ENCODE measurements at places on chromosomes 5 and 9. TPM values are rescaled to one million over a fixed set of nuclear protein-coding genes. Genes with fewer than 3 reads are reported as not detected.

GRCh38 chr5:154937718-154938466 is at the start of gene GEMIN5:
GEMIN5 (minus strand) TSS chr5:154938211; CDS start chr5:154938133, 78 bp downstream.
- H3K36me3 ChIP-seq, result peaks cover 8% of the 10 kb centered on the region
- peak within 1 kb of the TSS; percentile 84 for H3K4me3 ChIP-seq
- DNase-seq, result peak; percentile 91

GRCh38 chr9:4600368-4600767 is 61.7 kb upstream of the PLPP6 start:
- H3K4me1 ChIP-seq, result no peaks in the 10 kb centered on the region
- H3K4me3 ChIP-seq, result no peak overlapping the region
- peaks cover 14% of the 10 kb centered on the region for H3K36me3 ChIP-seq
- no peak for DNase-seq
- no peaks in the 10 kb centered on the region for H3K27me3 ChIP-seq

DNA sequence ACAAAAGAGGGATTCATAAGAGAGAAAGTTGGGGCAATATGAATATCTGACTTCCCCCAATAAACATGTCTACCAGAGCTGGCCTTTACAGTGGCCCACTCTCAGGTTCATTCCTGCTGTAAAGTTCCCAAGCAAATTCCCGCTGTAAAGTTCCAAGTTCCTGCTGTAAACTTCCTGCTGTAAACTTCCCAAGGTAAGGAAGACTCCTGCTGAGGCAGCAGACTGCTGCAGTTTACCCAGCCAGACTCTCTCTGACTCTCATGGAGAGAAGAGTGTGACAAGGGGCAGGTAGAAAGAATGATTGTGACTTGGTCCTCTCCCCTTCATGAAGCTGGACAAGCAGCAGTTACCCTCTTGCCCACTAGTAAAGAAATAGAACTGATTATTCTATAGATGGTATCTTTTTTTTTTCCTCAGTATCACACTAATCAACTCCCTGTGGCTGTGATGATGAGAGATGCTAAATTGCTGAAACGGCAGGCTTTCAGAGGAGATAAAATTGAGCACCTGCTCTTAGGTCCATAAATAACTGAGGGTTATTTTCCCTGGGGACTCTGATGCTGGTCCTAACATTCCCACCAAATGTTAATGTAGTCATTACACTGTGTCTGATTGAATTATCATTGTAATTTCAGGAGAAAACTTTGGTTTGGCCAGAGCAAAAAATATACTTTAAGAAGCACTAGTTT is 220.4 kb downstream of the PARP8 start:
- DNase-seq, result no peak
- H3K4me1 ChIP-seq, result no peaks in the 10 kb centered on the region
- no peak overlapping the region for H3K27ac ChIP-seq
- H3K4me3 ChIP-seq, result no peak overlapping the region
- no peaks in the 10 kb centered on the region for H3K36me3 ChIP-seq

GRCh38 chr5:149073213-149073612 is 10.4 kb upstream of the SH3TC2 start:
- no peak overlapping the region for H3K27ac ChIP-seq
- H3K36me3 ChIP-seq, result no peaks in the 10 kb centered on the region
- no peak for DNase-seq

DNA sequence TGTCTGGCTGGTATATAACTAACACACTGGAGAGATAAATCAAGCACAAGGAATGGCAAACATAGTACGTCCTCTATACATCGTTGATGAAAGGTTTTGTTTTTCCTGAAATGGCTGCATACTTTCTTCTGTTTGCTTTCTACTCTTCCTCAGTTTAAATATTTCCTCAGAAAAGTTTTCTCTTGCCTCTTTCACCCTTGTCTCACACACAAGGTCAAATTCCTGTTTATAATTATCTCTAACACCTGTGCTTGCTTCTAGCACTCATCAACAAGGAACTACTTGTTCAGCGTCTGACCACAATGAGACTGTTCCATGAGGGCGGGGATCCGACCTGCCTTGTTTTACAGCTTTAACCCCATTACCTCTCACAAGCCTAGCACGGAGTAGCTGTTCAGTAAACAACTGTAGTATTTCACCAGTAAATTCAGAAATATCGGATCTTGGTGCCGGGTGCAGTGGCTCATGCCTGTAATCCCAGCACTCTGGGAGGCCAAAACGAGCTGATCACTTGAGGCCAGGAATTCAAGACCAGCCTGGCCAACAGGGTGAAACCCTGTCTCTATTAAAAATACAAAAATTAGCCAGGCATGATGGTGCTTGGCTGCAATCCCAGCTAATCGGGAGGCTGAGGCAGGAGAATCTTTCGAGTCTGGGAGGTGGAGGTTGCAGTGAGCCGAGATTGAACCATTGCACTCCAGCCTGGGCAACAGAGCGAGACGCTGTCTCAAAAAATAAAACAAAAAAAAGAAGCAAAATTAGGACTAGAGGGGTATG is 37.0 kb downstream of the NR6A1 start:
- no peak for DNase-seq
- H3K4me3 ChIP-seq, result no peak overlapping the region
- no peaks in the 10 kb centered on the region for H3K36me3 ChIP-seq

DNA sequence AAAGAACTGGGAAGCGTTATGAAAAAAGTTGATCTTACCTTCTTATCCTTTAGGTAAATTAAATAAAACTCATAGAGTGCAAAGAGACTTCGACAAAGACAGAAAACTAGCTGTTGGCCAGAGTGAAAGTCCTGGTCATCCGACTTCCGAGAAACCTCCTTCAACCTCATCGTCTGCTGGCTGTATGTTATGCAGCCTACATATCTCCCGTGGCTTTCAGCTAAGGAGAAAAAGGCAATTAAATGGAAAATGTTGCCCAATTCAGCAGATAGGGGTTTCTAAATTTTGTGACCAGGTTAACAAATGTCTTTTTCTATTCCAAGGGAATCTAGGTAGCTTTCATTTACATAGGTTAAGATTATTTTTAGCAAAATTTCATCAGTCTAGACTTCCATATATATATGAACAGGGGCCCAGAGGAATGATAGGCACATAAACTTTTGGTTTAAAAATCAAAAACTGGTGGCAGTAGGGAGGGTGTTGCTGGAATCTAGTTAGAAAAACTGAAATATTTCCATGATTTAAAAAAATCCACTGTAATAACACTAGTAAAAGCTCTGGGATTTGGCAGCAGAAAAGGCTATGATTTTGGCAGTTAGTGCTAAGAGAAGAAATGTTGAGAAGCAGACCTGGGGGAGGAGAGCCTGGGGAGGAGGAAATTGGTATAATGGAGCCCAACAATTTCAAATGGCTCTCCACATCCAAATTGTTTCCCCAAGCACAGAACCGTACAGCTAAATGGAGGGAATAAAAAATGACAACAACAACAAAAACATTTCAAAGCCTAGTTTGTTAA is 32.1 kb downstream of the RAI14 start:
- no peak for DNase-seq
- peaks cover 35% of the 10 kb centered on the region for H3K4me1 ChIP-seq
- H3K27me3 ChIP-seq, result no peaks in the 10 kb centered on the region
- no peak overlapping the region for H3K4me3 ChIP-seq
- H3K27ac ChIP-seq, result peak overlapping the region; percentile 68
- peaks cover 11% of the 10 kb centered on the region for H3K36me3 ChIP-seq

- no peaks in the 10 kb centered on the region for H3K36me3 ChIP-seq
- peak within 1 kb of the TSS; percentile 83 for H3K4me3 ChIP-seq
- H3K4me1 ChIP-seq, result peaks cover 42% of the 10 kb centered on the region
- no peaks in the 10 kb centered on the region for H3K27me3 ChIP-seq
These were observed at the start of gene PARP8 for GRCh38 chr5:50666261-50667022. PARP8 (plus strand) TSS chr5:50666637; CDS start chr5:50667096, 459 bp downstream.

- H3K27ac ChIP-seq, result peak overlapping the region; percentile 56
- DNase-seq, result no peak
These were observed 185.9 kb downstream of the ERCC6L2 start for GRCh38 chr9:96061293-96061987.

- H3K27me3 ChIP-seq, result no peaks in the 10 kb centered on the region
- H3K4me1 ChIP-seq, result peaks cover 28% of the 10 kb centered on the region
- no peaks in the 10 kb centered on the region for H3K36me3 ChIP-seq
These were observed 4.8 kb upstream of the SMU1 start for GRCh38 chr9:33081128-33081851.

DNA sequence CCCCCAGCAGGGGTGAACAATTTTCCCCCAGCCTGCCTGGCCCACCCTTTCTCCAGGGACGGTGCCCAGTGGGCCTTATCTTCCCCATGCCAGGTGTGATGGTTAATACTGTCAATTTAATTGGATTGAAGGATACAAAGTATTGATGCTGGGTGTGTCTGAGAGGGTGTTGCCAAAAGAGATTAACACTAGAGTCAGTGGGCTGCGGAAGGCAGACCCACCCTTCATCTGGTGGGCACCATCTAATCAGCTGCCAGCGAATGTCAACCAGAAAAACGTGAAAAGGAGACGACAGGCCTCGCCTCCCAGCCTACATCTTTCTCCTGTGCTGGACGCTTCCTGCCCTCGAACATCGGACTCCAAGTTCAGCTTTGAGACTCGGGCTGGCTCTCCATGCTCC is 5.6 kb upstream of the FUT7 start:
- peaks cover 32% of the 10 kb centered on the region for H3K4me1 ChIP-seq
- DNase-seq, result no peak
- no peak overlapping the region for H3K27ac ChIP-seq
- no peaks in the 10 kb centered on the region for H3K27me3 ChIP-seq
- peaks cover 19% of the 10 kb centered on the region for H3K36me3 ChIP-seq

- no peak overlapping the region for H3K27ac ChIP-seq
- no peak overlapping the region for H3K4me3 ChIP-seq
- no peaks in the 10 kb centered on the region for H3K27me3 ChIP-seq
- no peaks in the 10 kb centered on the region for H3K36me3 ChIP-seq
These were observed 15.6 kb upstream of the EPB41L4A start for GRCh38 chr5:112434641-112435040.

DNA sequence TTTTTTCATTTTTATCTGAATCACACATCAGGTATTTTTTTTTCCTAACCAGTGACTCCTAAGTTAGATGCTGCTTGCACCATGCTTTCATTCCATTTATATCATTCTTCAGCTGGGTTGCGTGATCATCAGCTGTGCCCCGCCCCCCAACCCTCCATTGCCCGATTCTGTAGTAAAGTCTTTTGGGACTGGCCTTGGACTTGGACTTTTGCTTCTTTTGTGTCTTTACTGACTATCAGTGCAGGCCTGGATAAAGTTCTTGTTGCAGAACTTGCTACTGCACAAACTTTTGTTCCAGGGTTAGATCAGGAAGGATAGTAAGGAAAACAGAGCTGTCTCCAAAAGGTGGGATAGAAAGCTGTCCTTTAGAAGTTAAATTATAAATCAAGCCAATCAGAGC is 38.5 kb downstream of the SLC22A5 start:
- H3K27ac ChIP-seq, result no peak overlapping the region
- no peaks in the 10 kb centered on the region for H3K27me3 ChIP-seq
- DNase-seq, result no peak
- no peak overlapping the region for H3K4me3 ChIP-seq
- no peaks in the 10 kb centered on the region for H3K36me3 ChIP-seq
- peaks cover 47% of the 10 kb centered on the region for H3K4me1 ChIP-seq

- peak overlapping the region; percentile 98 for H3K4me3 ChIP-seq
- peaks cover 27% of the 10 kb centered on the region for H3K27me3 ChIP-seq
- no peaks in the 10 kb centered on the region for H3K36me3 ChIP-seq
- H3K27ac ChIP-seq, result peak overlapping the region; percentile 69
- DNase-seq, result no peak
These were observed 882 bp downstream of the CERCAM start for GRCh38 chr9:128421482-128421996.

DNA sequence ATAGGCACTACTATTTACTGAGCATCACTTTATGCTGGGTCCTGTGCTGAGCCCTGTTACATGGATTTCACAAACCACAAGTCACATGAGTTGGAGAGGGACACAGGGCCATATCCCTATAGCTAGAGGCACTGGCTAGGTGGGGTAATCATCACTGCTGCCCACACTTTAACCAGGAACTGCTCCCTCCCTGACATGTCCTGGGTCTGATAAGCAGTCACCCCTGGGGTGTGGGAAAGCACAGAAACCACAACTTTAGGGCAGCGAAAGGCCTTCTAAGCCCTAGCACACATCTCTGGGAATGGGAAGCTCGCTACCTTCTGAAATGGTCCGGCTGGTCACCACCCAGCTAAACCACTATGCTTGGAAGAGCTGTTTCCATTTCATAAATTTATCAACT is 15.0 kb downstream of the TBC1D2 start:
- no peaks in the 10 kb centered on the region for H3K27me3 ChIP-seq
- no peak overlapping the region for H3K27ac ChIP-seq
- peaks cover 48% of the 10 kb centered on the region for H3K36me3 ChIP-seq
- H3K4me3 ChIP-seq, result no peak overlapping the region
- peaks cover 28% of the 10 kb centered on the region for H3K4me1 ChIP-seq

DNA sequence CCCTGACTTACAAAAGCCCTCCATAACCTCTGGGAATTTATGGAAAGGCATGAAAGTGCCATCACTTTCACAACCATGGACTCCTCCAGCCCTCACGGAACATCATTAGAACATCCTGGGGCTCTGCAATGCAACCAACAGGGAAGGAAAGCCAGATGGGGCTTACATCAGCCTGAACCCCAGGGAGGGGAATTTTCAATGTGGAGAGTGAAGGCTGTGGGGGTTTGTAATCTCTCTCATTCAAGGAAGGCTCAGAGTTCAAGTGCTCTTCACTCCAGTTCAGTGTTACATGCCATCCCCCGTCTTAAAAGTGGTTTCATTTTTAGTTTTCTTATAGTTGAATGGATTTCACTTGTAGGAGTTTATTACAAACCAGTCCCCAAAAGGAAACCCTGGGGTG is 5.7 kb downstream of the SPRY4 start:
- no peak for DNase-seq
- peaks cover 23% of the 10 kb centered on the region for H3K27me3 ChIP-seq
- H3K4me3 ChIP-seq, result peak overlapping the region; percentile 76
- H3K27ac ChIP-seq, result peak overlapping the region; percentile 97
- peaks cover 7% of the 10 kb centered on the region for H3K36me3 ChIP-seq
- H3K4me1 ChIP-seq, result peaks cover 93% of the 10 kb centered on the region

DNA sequence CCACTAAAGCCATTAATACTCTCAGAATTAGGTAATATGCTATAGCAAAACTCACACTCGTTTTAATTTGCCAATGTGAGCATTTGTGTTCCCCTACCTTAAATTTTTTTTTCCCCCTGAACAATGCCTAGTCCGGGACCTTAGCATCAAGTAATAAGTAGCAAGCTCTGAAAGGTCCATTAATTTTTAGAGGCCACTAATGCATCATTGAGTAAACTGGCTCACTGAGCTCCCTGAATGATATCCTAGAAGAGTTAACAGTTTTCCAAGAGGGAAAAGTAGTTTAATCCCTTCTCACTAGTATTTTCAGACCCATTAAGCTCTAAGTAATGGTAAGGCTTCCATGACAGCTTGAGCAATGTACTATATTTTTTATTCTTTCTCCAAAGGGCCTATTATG is 242.2 kb downstream of the MAT2B start:
- H3K27me3 ChIP-seq, result no peaks in the 10 kb centered on the region
- H3K4me3 ChIP-seq, result no peak overlapping the region
- DNase-seq, result no peak
- no peaks in the 10 kb centered on the region for H3K4me1 ChIP-seq

GRCh38 chr9:95666096-95666784 is 149.5 kb upstream of the PTCH1 start:
- no peaks in the 10 kb centered on the region for H3K4me1 ChIP-seq
- DNase-seq, result no peak
- H3K27me3 ChIP-seq, result no peaks in the 10 kb centered on the region
- no peak overlapping the region for H3K4me3 ChIP-seq

GRCh38 chr9:108442627-108443018 is 413.2 kb downstream of the ACTL7B start:
- H3K27ac ChIP-seq, result no peak overlapping the region
- no peak overlapping the region for H3K4me3 ChIP-seq
- DNase-seq, result no peak
- no peaks in the 10 kb centered on the region for H3K4me1 ChIP-seq
- H3K27me3 ChIP-seq, result no peaks in the 10 kb centered on the region
- H3K36me3 ChIP-seq, result no peaks in the 10 kb centered on the region

The ADCY2 gene
- total RNA-seq, result 0.59 TPM

The C8G gene
- 2.2 TPM for total RNA-seq

The FGD3 gene
- 23.9 TPM for total RNA-seq

The SMIM33 gene
- total RNA-seq, result not detected

The ACOT12 gene
- not detected for total RNA-seq

The FBXO38 gene
- total RNA-seq, result 72.9 TPM

Data from lower lobe of right lung (tissue), 2 donors.